GM10248 (cell line): ENCODE measurements at places on chromosomes 16 and 17.

DNA sequence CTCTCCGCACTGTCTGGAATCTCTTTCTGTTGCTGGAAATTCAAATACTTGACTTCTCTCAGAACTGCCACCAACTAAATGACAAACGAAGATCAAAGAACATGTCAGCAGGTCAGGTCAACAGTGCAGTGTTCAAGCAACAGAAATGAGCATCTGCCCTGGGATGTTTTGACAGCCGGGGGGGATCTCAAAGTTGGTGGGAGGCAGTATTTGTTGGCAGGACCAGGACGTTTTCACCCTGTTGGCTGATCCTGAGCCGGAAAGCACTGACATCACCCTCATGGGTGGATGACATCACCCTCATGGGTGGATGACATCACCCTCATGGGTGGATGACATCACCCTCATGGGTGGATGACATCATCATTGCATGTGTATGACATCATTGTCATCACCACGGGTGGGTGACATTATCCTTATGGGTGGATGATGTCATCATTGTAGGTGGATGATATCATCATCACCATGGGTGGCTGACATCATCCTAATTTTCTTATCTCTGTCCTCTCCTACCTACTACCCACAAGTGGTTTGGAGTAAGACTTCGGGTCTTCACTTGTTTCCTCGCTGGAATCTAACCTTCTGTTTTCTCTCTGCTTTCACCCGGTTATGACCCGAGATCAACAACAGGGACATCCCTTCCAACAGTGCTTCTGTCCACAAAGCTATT is 18.9 kb downstream of the DNAH17 start:
- DNase-seq: no peak

DNA sequence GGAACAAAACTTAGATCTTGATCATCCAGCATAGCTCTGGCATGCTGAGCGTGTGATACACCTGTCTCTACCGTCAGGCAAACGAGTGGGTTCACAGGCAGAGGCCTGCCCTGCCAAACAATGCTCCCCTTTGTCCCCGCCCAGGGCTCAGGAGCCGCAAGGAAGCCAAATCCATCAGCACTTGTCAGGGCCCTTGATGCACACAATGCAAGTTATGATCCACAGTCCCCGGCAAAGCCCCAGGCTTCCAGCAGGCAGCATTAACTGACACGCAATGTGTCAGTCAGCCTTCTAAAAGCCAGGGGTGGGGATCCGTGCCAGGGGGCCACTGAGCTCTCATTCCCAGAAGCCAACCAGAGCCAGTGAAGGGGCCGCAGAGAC is 460.9 kb downstream of the SLC39A11 start:
- DNase-seq: no peak

GRCh38 chr16:5917436-5918195 is 820.0 kb upstream of the EEF2KMT start:
- DNase-seq: no peak

DNA sequence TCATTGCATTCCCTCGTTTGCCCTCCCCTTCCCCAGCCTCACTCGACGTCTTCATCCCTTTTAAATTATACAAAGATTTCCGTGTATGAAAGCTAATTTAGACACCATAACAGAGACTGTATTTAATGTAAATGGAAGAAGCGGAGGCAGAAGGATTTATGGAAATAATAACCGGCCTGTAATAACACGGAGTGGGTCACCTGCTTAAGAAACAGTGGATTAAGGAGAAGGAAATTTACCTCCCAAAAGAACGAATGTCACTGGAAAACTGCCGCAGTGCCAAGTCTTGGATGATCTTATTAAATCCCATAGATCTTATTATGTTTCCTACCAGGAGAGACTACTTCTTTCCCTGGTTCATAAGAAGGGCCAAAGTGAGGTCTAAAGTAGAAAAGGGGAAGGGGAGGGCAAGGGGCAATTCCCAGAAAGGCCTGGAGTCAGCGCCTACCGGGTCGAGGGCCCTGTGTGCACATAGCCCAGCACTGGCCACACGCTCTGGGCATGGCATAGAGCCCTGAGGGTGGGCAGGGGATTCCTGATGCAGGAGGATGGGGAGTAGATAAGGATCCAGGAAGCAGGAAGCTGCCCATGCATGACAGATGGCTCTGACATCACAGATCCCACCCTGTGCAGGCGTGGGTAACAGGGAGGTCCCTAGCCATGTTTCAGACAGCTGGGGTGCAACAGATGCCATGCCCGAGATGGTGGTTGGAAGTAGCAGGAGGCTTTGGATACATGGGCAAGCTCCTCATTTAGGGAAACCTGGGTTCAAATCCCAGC is 56.2 kb upstream of the RPL38 start:
- no peak for DNase-seq

- no peak for DNase-seq
Observed at GRCh38 chr17:51505450-51505849, 245.1 kb downstream of the UTP18 start.

- DNase-seq: no peak
Observed at GRCh38 chr16:88491560-88492310, 38.7 kb downstream of the ZFPM1 start.
